ENCODE measurements at places on chromosomes 6 and 20.

DNA sequence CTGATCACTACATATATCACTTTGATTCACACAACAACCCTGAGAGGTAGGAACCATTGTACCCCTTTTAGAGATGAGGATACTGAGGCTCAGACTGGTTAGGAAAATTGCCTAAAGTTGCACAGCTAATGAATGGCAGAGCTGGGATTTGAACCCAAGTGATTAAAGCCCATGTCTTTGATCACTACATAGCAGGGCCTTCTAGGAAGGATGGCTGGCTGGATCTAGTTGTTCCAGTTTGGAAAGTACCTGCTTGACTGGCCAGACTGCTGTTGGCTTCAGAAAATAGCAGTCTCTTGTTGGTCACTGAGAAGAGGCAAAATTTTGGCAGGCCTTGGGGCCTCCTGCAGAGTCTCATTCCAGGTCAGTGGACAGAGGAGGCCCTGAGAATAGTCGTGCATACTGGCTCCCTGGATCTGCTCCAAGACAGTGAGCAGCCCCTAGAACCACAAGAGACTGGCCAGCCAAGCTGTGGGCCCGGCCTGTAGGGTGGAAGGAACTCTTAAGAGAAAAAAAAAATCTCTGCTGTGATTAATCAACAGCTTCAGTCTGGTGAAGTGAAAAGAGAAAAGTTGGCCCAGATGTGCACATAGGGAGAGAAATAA is 17.5 kb downstream of the PPARD start:
- DNase-seq = no peak

DNA sequence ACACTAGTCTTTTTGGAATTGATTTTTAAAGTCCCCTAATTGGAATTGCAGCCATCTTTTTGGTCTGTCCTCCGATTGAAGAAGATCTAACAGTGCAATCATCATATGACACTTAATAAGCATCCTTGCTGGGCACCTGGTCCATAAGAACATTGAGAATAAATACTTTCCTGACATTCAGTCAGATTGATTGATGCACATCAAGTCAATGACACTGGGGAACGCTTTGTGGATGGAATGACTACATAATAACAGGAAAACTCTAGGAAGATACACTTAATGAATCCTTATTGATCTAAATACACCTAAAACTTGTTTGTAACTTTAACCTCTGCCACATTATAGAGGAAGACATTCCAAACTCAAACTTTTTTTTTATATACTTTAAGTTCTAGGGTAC is 255.7 kb downstream of the PRKN start:
- DNase-seq = no peak

DNA sequence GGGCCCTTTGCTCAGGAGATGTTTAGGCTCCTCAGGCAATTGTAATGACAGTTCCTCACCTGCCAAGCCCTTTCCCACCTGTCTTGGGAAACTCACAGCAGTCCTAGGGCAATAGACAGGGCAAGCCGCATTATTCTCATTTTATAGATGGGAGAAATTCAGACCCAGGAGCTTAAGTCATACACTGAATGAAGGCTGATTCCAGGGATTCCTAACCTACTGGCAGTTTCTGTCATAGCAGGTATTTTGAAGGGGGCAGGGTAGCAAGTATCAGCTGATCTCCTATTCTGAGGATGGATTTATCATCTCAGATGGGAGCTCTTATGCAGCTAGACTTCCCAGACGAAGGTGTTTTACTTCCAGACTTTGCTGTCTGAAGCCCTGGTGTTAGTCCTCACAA is 61.4 kb upstream of the MYL9 start:
- DNase-seq = no peak

DNA sequence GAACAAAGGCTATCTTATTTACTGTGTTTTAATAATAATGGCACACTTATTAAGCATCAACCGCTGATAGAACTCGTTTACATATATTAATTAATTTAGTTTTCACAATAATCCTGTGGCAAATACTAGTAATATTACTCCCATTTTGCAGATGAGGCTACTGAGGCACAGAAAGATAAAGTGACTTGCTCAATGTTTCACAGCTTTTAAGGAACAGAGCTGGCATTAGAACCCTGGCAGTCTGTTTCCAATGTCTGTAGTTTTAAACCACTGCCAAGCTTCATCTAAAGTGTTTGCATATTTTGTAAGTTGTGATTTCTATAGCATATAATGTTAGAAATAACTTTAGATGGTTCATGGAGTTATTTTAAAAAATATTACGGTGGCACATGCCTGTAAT is 38.4 kb upstream of the LRRC1 start:
- no peak for DNase-seq

DNA sequence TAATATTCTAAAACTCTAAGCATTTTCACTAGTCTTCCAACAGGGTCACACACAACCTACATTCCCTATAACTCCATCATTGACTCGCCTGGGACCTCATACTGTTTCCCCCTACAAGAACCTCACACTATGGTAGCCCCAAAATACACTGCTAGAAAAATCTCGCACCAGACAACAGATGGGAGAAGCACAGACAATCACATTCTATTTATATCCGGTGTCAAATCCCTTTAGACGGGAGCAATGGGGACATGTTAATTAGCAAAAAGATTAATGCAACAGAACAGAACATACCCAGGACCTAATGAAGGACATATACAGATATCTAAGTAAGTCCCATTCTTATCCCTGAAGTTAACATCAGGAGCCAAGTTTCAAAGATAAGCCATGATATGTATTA is 33.6 kb downstream of the TMX4 start:
- no peak for DNase-seq

- DNase-seq = no peak
Observed at GRCh38 chr6:149093643-149094042, 223.9 kb upstream of the TAB2 start.

DNA sequence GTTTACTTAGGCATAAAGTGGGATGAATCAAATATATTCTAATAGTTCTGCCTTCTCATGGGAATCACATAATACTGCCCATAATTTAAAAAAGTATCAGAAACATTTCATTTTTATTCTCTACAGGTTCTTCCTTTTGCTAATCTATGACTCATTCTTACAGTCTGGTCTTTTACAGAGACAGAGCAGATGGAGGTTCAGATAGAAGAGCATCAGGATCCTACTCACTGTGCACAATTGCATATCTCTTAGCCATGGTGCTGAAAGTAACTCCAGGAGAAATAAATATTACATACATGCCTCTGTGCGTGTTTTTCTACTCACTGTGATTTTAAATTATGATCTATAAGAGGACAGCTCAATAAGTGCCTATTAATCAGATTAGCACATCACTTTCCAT is 16.3 kb upstream of the OR2B6 start:
- no peak for DNase-seq

GRCh38 chr20:1035466-1035865 is 33.4 kb upstream of the RSPO4 start:
- DNase-seq = no peak

- DNase-seq = no peak
Observed at GRCh38 chr6:37460805-37461204, 27.8 kb downstream of the CMTR1 start.

DNA sequence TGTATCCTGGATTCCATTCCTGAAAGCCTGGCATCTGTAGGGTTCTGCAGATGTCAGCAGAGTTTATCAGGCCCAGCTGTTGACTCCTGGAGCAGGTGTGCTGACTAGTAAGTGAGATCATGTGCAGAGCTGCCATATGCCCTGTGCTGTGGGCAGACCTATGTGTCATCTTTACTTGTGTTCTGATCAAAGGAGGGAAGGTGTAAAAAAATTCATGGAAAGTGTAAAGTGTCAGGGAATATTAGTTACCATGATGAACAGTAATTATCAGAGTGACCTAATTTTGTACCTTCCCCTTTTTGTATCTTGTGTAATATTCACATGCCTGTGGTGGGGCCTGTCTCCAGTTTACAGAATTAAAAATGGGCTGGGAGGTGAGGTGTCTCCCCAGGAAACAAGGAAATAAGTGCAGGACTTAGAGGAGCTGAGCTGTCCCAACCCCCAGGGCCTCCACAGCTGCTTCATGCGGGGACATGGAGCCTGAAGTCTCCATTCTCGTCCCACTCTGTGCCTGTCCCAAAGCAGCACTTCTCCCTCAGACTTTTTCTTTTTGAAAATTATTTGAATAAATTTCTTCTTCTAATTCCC is 148.2 kb upstream of the GGTLC1 start:
- no peak for DNase-seq

GRCh38 chr20:2139250-2139649 is 37.6 kb downstream of the STK35 start:
- DNase-seq = no peak

DNA sequence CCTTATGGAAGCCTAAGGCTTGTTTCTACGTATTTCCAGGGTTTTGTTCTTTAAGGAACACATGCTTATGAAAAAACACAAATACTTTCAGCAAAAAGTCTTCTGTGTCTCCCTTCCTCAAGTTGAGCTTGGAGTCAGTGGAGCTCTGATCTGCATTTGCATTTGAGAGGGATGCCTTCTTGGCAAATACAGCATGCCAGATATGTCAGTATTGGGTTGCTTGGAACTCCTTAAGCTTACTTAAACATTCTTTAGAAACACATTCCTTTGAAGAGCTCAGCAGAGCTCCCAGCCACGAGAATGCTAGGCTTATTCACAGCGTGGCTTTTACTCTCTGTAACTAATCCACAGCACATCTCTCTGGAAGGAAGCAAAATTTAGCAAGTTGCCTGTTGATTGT is 68.3 kb downstream of the ANKRD6 start:
- DNase-seq = no peak

- DNase-seq = no peak
Observed at GRCh38 chr6:31070711-31071197, 41.6 kb downstream of the C6orf15 start.

DNA sequence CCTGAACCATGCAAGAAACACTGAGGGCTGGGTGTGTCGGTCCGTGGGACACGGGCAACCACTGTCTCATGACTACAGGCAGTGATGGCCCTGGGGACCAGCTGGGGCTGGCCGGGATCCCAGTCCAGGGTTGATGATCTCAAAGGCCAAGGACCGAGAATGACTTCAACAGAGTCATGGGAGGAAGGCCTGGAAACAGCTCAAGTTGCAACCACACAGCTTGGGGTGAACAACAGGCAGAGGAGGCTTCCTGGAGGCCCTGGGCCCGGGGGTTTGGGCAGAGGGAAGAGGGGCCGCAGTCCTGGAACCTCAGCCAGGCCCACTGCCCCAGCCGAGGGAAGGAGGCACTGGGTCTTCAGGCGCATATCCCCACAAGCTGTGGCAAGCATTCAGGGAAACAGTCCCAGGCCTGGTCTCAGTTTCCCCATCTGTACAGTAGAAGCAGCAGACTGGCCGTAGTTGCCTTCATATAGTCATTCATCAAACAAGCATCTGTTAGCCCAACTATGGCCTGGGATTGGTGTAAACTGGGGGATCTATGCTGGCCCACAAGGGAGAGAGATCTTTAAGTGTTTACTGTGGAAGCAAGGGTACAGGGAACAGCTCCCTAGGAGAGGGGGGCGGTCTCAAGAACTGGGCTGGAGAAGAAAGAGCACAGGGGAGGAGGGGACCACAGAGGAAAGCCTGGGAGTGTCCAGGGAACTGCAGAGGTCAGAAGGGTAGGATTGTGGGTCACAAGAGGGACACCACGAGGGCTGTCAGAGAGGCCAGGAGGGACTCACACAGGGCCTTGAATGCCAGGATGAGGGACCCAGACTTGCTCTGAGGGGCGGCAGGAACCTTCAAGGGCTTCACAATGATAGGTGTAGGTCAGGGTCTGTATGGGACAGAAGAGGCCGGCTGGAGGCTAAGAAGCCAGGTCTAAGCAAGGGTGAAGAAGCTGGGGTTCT is 2.1 kb downstream of the MYL9 start:
- no peak for DNase-seq

- DNase-seq = no peak
Observed at GRCh38 chr6:42269974-42270510, 52.4 kb upstream of the MRPS10 start.

GRCh38 chr6:22372922-22373321 is 76.1 kb upstream of the PRL start:
- no peak for DNase-seq

- DNase-seq = peak; percentile 49
Observed at GRCh38 chr6:1604158-1605003, 5.3 kb upstream of the FOXC1 start.

- no peak for DNase-seq
Observed at GRCh38 chr6:110034667-110035036, 56.5 kb downstream of the GPR6 start.

- no peak for DNase-seq
Observed at GRCh38 chr6:39452306-39453145, 130.0 kb upstream of the KCNK16 start.

DNA sequence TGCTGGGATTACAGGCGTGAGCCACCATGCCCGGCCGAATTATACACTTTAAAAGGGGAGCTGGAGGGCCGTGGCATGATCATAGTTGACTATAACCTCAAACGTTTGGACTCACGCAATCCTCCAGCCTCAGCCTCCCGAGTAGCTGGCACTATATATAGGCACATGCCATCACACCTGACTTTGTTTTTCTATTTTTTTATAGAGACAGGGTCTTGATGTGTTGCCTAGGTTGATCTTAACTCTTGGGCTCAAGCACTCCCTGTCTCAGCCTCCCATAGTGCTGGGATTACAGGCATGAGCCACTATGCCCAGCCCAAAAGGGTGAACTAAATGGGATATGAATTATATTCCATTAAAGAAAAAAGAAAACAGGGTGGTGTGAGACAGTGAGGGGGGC is 7.8 kb downstream of the PTGIS start:
- DNase-seq = no peak

DNA sequence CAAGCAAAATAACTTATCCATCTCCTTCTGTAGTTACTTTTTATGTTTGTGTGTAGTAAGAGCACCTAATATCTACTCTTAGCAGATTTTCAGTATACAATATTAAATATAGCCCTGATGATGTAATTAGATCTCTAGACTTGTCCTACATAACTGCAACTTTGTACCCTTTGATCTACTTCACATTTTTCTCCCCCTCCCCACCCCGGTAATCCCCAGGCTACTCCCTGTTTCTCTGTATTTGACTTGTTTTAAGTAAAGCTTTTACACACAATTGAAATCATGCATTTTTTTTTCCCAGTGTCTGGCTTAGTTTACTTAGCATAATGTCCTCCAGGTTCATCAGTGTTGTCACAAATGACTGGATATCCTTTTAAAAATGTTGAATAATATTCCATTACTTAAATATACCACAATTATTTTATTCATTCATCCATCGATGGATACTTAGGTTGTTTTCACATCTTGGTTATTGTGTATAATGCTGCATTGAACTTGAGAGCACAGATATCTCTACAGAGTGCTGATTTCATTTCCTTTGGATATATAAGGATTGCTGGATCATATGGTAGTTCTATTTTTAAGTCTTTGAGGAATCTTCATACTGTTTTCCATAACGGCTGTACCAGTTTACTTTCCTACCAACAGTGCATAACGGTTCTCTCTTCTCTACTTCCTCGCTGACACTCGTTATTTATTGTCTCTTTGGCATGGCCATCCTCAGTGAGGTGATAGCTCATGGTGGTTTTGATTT is 212.7 kb downstream of the CDKAL1 start:
- no peak for DNase-seq

GRCh38 chr20:37991157-37991866 is 41.9 kb downstream of the TTI1 start:
- DNase-seq = no peak

GRCh38 chr6:158819213-158819976 is at the start of gene EZR:
EZR (minus strand) TSS chr6:158819368; CDS start chr6:158818093, 1,275 bp downstream.
- DNase-seq = peak; percentile 75

- DNase-seq = no peak
Observed at GRCh38 chr6:134910593-134910935, 39.3 kb downstream of the ALDH8A1 start.
